Activated CD4-positive, CD25-positive, alpha-beta regulatory T cell (primary cell): ENCODE measurements at places on chromosomes 13 and 19.

DNA sequence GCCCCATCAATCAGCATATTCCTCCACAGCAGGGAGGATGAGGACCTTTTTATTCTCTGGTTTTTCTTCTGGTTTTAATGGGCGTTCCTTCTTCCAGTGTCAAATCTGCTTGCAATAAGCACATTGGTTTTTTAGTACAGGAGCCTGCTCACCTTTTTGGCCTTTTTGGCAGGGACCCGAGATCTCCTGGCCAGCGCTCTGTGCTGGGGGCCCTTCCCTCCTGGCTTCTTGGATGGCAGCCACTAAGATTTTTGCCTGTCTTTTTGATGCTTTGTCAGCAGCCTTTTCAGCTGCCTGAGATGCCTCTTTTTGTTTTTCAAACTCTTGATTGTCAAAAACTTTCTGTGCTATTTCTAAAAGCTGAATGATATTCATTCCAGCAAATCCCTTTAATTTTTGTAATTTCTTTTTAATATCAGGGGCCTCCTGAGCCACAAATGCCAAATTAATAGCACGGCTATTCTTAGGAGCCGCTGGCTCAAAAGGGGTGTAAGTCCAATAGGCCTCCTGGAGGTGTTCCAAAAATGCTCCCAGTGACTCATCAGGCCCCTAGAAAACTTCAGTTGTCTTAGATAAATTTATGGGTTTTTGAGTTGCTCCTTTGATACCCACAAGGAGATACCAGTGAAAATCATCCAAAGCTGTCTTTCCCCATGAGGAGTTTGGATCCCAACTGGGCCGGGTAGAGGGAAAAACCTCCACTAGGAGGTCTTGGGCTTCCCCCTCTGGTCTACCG, 73.0 kb downstream of the ZNF100 start:
- DNase-seq, result no peak

DNA sequence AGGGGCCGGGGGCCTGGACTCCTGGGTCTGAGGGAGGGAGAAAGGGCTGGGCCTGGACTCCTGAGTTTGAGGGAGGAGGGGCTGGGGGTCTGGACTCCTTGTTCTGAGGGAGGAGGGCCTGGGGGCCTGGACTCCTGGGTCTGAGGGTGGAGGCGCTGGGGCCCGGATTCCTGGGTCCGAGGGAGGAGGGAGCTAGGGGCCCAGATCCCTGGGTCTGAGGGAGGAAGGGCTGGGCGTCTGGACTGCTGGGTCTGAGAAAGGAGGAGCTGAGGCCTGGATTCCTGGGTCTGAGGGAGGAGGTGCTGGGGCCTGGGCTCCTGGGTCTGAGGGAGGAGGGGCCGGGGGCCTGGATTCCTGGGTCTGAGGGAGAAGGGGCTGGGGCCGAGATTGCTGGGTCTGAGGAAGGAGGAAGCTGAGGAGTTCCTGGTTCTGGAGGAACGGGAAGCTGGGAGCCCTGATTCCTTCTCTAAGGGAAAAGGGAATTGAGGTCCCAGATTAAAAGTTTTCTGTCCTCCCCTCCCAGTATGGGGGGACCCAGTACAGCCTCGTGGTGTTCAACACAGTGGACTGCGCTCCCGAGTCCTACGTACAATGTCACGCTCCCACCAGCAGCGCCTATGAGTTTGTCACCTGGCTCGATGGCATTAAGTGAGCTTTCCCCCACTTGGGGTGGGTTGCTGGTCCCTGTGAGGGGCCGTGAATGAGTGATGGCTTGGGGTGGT, 721 bp downstream of the MED25 start:
- DNase-seq, result no peak

DNA sequence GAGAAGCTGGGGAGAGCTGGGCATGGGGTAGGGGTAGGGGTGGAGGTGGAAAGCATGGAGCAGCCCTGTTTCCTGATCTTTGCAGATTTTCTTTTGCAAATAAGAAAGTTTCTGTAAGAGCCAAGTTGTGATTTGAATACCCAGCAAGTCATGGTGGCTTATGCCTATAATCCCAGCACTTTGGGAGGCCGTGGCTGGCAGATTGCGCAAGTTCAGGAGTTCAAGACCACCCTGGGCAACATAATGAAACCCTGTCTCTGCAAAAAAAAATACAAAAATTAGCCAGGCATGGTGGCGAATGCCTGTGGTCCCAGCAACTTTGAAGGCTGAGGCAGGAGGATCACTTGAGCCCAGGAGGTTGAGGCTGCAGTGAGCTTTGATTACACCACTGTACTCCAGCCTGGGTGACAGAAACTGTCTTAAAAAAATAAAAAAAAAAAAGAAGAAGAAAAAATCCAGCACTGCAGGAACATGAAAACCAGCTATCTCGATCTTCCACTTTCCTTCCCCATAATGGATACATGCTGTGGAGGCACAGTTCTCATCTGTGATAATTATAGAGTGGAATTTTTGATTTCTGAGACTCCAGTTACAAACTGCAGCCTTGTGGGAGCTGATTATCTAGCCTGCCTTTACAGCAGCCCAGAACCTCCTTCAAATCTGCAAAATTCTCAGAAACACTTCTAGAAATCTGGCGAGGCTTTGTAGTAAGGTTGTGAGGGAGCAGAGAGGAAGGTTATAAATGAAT, 12.1 kb upstream of the TEX26 start:
- DNase-seq, result no peak

GRCh38 chr13:24627090-24627714, 53.0 kb upstream of the ATP12A start:
- DNase-seq, result no peak

DNA sequence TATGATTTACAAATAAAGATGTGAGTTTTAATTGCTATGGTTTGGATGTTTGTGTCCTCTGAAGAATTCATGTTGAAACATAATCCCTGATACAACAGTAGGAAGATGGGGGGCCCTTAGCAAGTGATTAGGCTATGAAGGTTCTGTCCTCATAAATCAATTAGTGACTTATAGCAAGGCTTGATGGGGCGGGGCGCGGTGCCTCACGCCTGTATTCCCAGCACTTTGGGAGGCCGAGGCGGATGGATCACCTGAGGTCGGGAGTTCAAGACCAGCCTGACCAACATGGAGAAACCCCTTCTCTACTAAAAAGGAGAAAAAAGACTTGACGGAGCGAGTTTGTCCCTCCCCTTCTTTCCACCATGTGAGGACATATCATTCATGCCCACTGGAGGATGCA, 2486.5 kb upstream of the PCDH20 start:
- no peak for DNase-seq

DNA sequence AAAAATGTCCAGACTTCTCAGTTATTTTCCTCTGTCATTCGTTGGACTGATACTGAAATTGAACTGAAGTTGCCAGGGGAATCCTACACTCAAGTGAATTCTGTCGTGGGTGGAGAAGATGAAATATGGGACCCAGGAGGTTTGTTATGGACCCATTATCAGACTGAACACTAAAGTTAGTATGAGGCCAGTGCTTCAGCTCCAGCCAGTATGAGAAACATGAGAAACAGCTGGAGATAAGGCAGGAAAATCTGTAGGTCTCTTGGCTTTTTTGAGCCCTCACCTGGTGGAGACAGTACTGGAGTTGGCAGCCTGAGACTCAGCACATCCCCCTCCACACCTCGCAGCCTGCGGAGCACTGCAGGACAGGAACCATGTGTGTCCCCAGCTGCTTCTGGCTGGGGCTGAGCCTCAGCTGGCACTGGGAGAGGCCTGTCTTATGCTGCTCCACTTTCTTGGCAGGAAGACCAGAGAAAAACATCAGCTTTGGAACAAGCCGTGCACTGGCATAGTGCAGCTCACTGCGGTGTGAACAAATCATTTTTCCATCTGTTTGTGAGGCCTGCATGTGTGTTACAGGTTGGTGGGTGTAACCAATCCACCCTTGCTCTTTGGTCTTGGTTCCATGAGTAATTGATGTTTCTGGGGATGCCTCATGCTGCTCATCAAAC, 641.0 kb downstream of the FGF9 start:
- no peak for DNase-seq

GRCh38 chr13:32446220-32446619, 18.3 kb upstream of the N4BP2L1 start:
- DNase-seq, result no peak

GRCh38 chr13:78198821-78199220, 280.2 kb upstream of the EDNRB start:
- DNase-seq, result no peak

DNA sequence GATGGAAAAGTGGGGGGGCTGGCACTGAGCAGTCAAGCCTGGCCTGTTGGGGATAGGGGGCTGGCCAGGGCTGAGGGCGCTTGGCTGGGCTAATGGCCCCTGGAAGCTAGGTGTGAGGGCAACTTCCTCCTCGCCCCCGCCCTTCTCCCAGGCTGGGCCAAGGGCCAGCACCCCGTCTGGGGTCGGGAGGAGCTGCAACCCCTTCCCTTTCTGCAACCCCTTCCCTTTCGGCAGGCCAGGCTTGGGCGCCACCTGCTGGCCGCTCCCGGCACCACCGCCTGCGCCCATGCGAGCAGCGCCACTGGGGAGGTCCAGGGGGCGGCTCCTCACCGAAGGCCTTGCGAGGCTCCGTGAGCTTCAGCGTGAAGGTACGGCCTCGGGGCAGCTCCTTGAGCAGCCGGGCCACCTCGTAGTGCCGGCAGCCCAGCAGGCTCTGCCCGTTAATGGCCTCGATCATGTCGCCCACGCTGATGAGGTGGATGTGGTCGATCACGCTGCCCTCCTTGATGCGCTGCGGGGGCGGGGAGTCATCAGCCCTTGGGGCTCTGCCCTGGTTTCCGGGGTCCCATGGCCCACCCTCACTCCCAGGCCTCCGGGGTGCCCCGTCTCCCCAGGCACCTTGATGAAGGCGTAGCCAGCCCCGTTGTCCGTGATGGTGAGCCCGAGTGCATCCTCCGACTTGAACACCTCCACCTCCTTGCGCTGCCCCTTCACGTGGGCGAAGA, 5.0 kb upstream of the PTGER1 start:
- DNase-seq, result peak; percentile 53

- DNase-seq, result no peak
Observed at GRCh38 chr13:27139565-27139964, 32.0 kb downstream of the USP12 start.

DNA sequence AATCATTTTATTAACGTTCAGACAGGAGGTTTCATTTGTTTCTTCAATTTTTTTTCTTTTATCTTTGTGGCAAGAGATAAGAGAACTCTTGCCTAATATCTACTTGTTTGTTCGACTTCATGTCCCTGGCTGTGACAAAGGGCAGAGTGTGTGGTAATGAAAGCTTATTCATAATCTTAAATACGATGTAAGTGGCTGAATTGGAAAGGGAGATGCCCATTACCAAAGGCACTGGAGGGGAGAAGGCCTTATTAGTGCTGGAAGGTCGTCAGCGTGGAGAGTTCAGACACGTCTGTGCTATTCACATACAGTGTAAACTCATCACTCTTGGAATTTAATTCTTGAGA, 54.0 kb downstream of the RFC3 start:
- no peak for DNase-seq

DNA sequence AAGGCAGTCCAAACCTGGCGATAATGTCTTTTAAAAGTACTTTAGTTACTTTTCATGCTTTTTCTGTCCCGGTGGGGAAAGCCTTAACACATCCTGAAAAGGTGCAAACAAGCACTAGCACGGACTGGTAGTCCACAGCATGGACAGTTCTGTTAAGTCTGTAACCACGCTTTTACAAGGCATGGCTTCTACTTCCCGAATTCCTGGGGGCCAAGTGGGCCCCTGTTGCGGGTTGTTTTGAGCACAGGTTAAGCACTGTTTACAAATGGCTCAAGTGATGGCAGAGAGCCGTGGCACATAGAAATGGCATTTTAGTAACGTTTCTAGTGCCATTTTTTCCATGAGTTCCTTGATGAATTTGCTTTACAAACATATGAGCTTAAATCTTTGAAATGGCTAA, 37.6 kb downstream of the ZNF493 start:
- DNase-seq, result no peak

DNA sequence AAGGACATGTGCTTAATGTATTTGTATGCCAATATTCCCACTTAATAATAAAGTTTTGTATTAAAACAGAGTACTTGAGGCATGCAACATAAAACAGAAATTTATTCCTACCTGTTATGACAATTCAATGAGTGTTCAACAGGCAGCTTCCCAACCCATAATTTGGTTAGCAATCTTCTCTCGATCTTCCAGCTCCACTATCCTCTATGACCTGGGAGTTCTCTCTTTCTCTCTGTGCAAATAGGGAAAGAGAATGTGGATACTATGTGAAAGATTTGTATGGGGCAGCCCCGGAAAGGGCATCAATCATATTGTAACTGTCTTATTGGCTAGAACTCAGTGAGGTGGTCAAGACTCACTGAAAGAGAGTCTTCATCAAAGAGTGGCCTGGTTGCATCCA, 644.9 kb upstream of the PCDH20 start:
- no peak for DNase-seq

DNA sequence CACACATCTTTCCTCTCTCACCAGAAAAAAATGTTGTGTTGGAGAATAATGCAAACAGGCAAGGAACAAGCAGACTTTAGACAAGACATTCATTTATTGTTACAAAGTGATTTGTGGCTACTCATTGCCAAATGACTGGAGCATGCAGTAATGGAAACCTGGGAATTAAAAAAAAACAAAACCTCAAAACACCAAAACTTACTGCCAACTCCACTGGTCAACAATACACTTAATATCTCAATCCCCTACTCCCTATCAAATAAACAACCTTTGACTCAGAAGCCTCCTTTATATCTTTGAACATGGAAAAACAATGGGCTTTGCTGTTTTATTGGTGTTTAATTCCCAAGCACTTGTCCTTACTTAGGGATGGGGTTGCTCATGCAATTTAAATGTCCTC, 112.8 kb downstream of the POSTN start:
- DNase-seq, result no peak

GRCh38 chr13:53090461-53090860, 61.8 kb downstream of the OLFM4 start:
- no peak for DNase-seq
